ENCODE measurements at places on chromosomes 7 and 10.

DNA sequence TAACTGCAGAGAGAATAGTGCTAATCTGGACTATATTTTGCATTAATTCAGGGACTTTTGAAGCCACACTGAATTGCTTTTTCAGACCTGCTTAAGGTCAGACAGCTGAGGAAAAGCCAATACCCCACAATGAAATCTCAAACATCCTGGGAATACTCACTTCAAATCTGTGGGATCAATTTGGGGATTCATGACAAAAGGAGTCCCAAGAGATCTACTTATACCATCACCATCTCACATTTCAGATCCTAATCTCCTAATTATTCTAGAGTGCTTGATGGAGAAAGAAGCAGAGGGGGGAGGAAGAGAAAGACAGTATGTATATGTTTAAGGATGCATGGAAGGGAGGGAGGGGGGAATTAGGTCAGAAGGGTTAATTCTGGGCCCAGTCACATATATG lies 202.2 kb downstream of the CACNA2D1 start:
- no peak for DNase-seq

- peak; percentile 82 for DNase-seq
Observed at GRCh38 chr10:124686707-124687376, 57.3 kb downstream of the FAM53B start.

DNA sequence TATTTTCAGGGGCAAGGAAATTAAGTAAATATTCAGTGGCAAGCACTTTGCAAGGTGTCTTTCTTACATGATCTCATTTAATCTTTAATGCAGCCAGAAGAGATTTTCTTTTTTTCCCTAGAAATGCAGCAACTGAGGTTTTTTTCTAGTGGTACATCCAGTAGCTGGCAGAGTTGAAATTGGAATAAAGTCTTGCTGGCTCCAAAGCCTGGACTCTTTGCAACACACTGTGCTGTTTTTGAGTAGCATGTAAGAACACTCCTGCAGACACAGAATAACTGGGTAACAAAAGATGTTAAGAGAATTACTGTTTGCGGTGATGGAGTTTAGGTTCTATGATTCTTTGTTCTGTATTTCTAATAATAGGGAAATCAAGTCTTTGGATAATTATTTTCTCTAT lies 123.6 kb downstream of the PON1 start:
- no peak for DNase-seq

GRCh38 chr7:31083210-31083786 lies 31.2 kb downstream of the ADCYAP1R1 start:
- no peak for DNase-seq

GRCh38 chr10:30893208-30893607 lies 138.5 kb downstream of the ZNF438 start:
- no peak for DNase-seq

GRCh38 chr10:24484771-24485170 lies 238.9 kb downstream of the ARHGAP21 start:
- no peak for DNase-seq

DNA sequence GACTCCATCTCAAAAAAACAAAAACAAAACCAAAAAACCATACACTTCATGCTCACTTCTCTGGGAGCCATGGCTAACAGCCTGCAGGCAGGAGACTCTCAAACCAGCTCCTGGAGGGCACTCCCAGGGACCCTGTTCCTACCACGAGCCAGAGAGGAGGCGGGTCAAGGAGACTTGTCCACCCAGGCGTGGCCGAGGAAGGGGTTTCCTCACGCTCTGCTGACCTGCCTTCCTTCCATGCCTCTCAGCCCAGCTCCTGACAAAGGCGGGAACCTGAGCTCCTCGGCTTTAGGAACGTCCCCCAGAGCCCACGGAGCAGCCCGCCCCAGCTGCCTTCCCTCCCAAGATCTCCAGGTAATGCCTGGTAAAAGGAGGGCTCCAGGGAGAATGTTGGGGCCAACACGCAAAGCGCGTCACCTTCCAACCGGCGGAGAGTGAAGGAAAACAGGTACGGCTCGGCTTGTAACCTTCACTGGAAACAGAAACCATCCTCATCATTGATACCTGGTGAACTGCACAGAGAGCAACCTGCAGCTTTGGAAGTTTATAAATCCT lies 9.5 kb downstream of the GPR146 start:
- no peak for DNase-seq

GRCh38 chr10:12980102-12980661 lies 21.3 kb downstream of the CCDC3 start:
- DNase-seq, result no peak

GRCh38 chr7:5692845-5693278 lies 88.6 kb downstream of the RNF216 start:
- DNase-seq, result no peak

GRCh38 chr7:116542618-116543017 lies 17.8 kb downstream of the CAV1 start:
- no peak for DNase-seq

- no peak for DNase-seq
Observed at GRCh38 chr7:86846494-86847190, 202.9 kb downstream of the GRM3 start.

GRCh38 chr7:37092548-37092947 lies 356.1 kb downstream of the ELMO1 start:
- no peak for DNase-seq

Data from right cardiac atrium (tissue), 5 donors.